ENCODE measurements at places on chromosomes 12 and 14.

- no peak for DNase-seq
These were observed 40.8 kb upstream of the MAX start for GRCh38 chr14:65142914-65143625.

DNA sequence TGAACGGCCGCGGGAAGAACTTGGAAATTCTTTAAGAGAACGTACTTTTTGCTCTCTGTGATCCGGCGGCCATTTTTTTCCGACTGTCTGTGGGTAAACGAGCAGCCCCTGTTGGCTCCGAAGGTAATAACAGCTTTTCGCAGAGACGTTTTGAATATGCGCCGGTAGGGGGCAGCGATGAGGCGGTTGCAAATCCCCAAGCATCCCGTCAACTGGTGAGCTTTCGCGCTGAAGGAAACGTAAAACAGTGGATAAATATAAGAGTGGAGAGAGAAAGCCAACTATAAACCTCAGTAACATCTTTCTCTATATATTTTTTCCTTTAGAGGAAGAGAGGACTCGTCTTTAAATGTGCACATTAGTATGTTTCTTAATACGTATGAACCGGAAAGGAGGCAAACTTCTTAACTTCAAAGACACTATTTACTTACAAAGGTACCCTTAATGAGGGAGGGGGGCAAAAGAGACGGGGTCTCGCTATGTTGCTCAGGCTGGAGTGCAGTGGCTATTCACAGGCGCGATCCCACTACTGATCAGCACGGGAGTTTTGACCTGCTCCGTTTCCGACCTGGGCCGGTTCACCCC is 9.6 kb upstream of the NEMF start:
- peak; percentile 56 for DNase-seq

- no peak for DNase-seq
These were observed 260.0 kb downstream of the DUSP6 start for GRCh38 chr12:89092297-89092696.

DNA sequence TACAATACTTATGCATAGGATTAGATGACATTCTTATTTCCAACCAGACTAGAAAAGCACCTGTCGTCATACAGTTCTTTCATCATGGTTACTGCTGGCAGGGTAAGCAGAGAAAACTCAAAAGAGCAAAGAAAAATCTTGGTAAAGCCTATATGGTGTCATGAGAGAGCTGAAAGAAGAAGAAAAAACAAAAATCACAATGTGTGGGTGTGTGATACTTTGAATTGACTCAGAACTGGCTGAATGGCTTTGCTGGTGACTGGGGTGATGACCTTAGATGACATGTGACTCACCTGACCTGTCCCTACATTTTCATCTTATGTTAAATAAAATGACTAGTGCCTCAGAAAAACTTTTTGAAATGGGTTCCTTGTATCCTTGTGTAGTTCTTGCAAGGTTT is 278.1 kb upstream of the LMO3 start:
- DNase-seq, result no peak

DNA sequence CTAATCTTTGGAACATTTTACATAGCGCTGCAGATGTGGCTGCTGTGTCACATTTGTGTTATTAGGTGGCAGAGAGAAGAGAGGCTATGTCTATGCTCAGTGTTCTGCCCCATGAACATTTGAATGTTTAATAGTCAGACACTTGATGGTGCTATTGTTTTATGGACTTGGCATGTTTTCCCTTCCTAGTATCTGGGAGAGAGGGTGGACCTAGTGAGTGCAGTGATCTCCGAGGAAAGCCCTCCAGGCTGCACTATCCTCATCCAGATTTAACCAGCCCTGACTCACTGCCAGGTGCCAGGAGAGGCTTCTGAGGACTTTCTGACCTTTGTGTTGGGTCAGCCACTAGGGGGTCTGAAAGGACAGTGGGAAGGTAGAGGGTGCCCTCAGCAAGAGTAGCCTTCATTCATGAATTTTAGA is 24.3 kb downstream of the ZFC3H1 start:
- no peak for DNase-seq

GRCh38 chr14:80926397-80927082 is 15.0 kb downstream of the CEP128 start:
- DNase-seq, result no peak

DNA sequence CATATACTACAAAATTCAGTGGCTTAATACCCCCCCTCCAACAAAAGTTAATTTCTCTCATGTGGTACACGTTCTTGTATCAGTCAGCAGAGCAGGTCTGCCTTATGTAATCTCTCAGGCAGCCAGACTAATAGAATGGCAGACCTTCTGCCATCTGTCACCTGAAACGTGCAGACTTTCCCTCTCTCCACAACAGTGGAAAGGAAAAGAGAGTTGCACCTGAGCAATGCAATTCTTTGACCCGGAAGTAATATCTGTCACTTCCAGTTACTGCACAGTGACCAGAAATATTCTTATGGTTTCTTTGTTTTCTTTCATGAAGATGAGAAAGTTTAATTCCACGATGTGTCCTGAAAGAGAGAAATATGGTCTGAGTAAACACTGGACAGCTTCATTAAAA is 14.4 kb downstream of the KERA start:
- DNase-seq, result no peak

- no peak for DNase-seq
These were observed 272.4 kb downstream of the DPF3 start for GRCh38 chr14:72621387-72622065.

DNA sequence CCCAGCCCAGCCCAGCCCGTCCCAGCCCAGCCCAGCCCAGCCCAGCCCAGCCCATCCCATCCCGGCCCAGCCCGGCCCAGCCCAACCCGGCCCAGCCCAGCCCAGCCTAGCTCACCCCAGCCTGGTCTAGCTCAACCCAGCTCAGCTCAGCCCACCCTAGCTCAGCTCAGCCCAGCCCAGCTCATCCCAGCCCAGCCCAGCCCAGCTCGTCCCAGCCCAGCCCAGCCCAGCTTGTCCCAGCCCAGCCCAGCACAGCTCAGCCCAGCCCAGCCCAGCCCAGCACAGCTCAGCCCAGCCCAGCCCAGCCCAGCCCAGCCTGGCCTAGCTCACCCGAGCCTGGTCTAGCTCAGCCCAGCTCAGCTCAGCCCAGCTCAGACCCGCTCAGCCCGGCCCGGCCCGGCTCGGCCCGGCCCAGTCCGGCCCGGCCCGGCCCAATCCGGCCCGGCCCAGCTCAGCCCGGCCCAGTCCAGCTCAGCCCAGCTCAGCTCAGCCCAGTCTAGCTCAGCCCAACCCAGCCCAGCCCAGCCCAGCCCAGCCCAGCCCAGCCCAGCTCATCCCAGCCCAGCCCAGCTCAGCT is 184.7 kb downstream of the TMEM121 start:
- DNase-seq, result no peak
